Mucosa of descending colon (tissue), 3 donors: ENCODE measurements at places on chromosomes 4 and X.
A peak's percentile ranks its signal among the peaks of the same experiment; 100 is the strongest.

- DNase-seq = no peak
These were observed 33.6 kb upstream of the FGF5 start for GRCh38 chr4:80232707-80233370.

GRCh38 chr4:52877036-52877435 lies 14.9 kb downstream of the RASL11B start:
- DNase-seq = no peak

- DNase-seq = peak; percentile 84
These were observed 78.0 kb upstream of the BCOR start for GRCh38 chrX:40175511-40176350.

DNA sequence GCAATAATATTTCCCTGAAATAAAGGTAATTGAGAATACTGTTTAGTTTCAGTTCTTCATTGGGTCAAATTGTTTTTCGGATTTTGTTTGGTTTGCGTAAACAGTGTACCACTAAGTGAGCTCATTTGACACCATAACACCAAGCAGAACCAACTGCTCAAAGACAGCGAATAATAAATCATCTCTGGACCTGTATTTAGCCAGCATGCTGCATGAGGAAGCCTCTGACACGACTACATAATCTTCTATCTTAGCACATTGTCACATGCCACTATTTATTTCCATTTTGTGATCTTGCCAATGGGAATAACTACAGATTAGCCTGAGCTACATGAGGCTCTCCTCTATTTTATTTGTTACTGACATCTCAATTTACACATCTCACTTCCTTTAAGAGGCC lies 12.1 kb upstream of the PRKG2 start:
- DNase-seq = no peak

- DNase-seq = peak; percentile 70
These were observed 561 bp upstream of the N4BP2 start for GRCh38 chr4:40055863-40056715.

- no peak for DNase-seq
These were observed 264.2 kb downstream of the CAMK2D start for GRCh38 chr4:113497154-113497884.

DNA sequence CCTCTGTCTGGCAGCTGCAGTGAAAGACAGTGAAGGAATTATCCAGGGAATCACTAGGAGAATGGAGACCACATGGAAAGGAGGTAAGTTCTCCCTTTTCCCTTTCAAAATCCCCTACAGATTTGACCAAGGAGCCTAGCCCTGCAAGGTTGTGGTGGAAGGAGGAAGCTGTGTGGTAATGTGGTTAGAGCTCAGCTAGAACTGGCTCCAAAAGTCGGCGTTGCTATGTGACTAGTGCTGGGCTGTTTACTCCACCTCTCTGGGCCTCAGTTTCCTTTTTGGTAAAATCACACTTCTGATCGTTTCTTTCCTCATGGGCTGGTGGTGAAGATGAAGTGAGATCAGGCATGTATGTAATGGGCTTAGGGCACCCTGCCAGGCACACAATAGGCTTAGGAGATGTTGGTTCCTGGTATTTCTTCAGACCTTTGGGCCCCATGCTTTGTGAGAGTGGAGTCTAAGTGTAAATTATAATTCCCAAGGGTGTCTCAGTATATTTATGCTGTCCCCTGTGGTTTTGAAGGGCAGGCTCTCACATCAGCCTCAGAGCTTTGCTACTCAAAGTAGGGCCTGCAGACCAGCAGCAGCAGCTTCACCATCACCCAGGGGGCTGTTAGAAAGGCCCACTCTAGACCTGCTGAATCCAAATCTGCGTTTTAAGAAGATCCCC lies 183.7 kb upstream of the BCOR start:
- no peak for DNase-seq

- DNase-seq = no peak
These were observed 47.3 kb upstream of the STK26 start for GRCh38 chrX:131975851-131976250.
